Effector memory CD4-positive, alpha-beta T cell (primary cell): ENCODE measurements at places on chromosomes 13 and 19.

- DNase-seq, result no peak
Measured at GRCh38 chr13:51576754-51577153, 7.5 kb upstream of the WDFY2 start.

DNA sequence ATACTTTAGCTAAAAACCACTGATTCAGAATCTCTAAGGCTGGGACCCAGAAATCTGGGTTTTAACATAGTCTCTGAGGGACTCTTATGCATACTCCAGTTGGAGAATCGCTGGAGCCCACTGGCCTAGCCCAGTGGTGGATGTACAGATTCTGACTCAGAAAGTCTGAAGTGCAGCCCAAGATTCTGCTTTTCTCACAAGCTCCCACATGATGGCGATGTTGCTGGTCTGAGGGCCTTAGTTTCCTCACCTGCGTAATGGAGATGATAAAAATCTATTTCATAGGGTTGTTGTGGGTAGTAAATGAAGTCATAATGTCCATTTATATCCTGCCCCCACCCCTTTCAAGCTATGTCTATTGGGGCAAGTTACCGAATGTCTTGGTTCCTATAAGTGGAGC is 7.7 kb upstream of the CDADC1 start:
- DNase-seq, result no peak

- no peak for DNase-seq
Measured at GRCh38 chr19:33302974-33303790, 848 bp upstream of the CEBPA start.

DNA sequence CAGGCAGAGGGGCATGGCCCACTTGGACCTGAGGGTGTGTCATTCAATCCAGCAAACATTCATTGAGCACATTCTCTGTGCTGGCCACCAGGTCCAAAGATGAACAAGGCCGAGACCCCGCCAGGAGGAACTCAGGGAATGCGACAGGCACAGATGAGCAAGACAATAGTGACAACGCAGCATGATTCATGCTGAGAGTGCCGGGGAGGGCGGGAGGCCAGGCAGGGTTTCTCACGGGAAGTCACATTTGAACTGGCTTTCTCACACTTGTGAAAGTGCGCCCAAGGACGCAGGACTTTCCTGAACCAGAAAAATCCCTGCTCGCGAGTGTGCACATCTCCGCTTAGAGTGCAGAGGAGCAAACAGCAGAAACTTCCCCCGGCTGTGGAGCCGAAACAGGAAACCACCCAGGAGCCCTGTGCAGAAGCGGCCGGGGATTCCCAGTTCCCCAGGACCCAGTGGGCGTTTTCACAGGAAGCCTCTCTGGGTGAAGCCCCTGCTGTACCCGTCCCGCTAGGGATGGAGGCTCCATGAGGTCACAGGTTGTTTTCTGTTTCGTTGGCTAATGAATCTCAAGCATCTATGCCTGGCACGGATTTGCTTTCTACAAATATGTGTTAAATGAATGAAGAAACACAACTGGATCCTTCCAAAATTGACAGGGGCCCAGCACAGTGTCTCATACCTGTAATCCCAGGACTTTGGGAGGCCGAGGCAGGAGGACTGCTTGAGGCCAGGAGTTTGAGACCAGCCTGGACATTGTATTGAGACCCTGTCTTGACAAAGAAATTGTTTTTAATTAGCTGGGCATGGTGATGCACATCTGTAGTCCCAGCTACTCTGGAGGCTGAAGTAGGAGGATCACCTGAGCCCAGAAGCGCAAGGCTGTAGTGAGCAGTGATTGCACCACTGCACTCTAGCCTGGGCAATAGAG is 68.4 kb upstream of the TM9SF2 start:
- peak; percentile 91 for DNase-seq

- DNase-seq, result peak; percentile 41
Measured at GRCh38 chr19:2476451-2477140, 669 bp downstream of the GADD45B start.

DNA sequence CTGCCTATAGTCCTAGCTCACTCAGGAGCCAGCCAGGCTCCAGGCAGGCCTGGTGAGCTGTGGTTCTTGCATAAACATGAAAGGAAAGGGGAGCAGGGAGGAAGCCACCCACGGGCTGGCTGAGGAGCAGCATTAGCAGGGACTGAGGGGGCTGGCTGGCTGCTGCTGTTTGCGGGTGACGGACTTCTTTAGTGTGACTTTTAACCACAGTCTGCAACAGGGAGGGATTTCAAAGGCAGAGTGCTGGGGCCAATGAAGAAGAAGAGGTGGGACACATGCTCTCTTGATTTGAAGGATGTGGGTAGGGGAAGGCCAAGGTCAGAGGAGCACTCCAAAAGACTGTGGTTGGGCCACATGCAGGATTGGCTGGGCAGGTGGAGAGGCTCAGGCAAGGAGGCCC is 223.0 kb downstream of the DNAJC15 start:
- DNase-seq, result no peak

DNA sequence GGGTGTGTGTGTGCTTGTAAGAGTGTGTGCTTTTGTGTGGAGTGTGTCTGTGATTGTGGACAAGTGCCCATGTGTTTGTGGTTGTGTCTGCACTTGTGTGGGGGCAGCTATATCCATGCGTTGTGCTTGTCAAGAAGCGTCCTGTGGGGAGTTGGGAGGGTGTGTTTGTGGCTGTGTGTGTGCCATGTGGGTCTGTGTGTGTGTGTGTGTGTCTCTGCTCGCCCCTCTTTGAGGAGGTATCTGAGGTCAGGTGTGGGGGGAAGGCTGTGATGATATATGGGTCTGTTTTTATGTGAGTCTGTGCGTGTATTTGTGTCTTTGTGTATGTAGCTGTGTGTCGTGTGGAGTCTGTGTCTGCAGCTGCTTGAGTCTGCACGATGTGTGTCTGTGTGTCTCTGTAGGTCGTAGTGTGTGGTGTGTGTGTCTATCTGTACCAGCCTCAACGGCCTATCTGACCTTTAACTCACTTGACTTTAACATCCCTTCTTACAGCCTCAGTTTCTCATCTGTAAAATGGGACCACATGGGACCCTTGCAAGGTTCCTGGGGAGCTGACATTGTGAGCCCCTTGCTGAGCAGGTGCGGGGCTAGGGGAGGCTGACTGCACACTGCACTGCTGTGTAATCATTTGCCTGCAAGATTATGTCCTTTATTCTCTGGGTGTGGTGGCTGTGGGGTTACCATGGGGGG is 4.0 kb upstream of the NFIC start:
- no peak for DNase-seq

DNA sequence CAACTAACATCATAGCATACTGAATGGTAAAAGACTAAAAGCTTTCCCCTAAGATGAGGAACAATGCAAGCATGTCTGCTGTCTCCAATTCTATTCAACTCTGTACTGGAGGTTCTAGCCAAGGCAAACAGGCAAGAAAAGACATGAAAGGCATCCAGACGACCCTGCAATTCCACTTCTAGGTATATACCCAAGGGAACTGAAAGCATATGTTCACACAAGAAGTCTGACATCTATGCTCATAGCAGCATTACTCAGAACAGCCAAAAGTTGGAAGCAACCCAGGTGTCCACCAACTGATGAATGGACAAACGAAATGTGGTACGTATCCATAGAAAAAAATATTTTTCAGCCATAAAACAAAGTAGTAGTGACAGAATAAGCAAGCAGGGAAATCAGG is 39.1 kb downstream of the PEPD start:
- no peak for DNase-seq

GRCh38 chr13:112719016-112719415 is 29.2 kb downstream of the ATP11A start:
- DNase-seq, result no peak

DNA sequence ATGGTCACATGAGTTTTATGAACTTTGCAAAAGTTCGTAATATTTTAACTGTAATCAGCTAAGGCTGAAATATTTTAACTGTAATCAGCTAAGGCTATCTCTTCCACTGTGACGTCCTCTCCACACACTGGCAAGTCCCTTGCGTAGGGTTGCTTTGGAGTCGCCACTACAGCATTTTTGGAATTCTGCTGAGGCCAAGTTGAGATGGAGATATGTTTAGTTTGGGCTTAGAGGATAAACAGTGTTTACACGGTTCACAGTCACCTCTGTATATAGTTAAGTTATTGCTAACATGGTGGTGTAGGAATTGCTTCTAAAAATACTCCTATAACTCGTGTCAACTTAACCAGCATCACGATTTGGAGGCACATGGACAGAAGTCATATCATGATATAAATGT is 143.6 kb upstream of the SERP2 start:
- no peak for DNase-seq

- no peak for DNase-seq
Measured at GRCh38 chr13:106034201-106034600, 501.3 kb downstream of the EFNB2 start.

DNA sequence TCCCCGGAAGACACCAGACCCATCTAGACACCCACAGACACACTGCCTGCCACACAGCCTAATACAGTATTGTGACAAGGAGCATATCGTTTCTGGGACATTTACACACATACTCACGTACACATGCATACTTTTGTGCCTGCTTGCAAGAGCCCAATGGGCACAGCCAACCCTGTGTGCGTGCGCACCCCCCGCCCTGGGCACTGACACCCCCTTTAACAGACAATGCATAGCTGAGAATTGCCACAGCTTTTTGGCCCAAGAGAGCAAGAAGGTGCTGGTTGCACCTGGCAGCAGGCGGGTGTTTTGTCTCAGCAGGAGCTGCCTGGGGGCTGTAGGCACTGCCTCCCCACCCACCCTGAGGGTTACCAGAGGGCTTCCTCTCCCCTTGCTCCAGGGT is 1.7 kb upstream of the NFIX start:
- no peak for DNase-seq

GRCh38 chr19:46469541-46470185 is 1.7 kb downstream of the PNMA8A start:
- no peak for DNase-seq

DNA sequence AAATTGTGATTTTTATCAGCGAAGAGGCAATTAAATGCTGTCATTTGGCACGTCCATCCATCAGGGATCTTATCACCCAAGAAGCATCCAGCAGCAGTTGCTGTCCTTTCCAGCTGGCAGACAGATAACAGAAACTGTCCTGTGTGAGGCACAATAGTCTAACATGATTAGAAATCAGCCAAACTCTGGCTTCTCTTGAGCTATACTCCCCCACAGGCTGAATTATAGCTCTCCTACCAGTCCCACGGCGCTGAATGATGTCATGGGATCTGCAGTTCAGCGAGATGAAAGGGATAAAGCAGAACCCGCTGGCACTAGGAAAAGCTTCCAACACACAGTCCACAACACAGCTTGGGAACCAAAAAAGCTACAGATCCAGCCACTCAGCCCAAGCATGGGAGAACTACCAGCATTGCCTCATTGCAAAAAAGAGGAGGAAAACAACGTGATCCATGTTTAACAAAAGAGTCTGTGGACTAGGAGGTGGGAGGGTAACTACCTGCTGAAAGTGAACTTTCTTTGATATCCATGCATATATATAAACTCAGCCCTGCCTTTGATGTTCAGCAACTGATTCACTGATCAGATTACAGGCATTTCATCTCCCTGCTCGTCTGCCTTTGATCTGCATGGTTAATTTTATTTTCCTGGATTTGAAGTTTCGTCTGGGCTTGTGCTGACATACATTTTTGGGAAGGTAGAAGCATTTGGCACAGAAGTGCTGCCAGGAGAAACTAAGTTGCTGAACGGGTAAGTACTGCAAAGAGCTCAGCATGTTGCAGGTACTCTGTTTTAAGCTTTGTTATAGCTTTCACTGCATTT is at the start of gene TNFRSF19:
TSS of gene TNFRSF19 (plus strand) at position 314 of the 822 bp plus-strand sequence. CDS start 19,772 bp downstream, outside the sequence.
- DNase-seq, result no peak

GRCh38 chr19:4181053-4181508 is 1.3 kb downstream of the SIRT6 start:
- no peak for DNase-seq

- no peak for DNase-seq
Measured at GRCh38 chr19:30006207-30006606, 64.2 kb downstream of the URI1 start.

GRCh38 chr19:50893047-50893736 is 18.0 kb downstream of the KLK4 start:
- no peak for DNase-seq

DNA sequence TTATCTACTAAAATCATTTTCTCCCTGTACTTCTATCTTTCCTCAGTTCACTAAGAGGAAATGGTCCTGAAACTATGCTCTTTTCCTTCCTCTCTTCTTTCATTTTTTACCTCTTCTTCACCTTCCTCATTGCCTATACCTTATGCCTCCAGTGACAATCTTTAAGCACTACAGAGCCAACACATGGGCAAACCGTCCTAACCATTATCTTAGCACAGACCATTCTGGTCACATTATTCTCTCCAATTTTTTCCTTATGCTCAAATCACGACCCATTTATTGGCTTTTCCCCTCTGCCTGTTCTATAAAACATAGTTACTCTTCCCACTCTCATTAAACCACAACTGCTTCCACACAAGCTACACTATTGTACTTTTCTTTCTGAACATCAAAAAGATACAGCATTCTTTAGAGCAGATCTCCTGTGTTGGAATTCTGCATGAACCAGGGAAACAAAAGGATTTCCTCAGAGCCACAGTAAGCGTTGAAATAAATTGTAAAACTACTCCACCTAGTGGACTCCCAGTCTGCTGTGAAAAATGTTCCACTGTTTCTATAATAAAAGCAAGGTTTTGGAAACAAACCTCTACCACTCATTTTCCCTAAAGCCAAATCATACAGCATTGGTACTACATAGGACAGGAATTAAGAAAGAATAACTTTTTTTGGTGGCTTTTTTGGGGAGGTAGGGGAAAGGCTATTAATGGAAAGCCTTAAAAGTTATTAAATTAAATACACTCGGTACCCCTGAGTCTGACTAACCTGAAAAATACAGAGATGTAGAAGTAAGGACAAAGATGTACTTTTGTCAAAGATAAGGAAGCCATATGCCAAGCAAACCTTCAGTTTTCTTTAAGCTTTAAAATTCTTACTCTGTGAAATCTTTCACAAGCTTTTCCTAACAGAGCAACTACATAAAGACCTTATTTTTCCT is 19.5 kb downstream of the NUFIP1 start:
- DNase-seq, result no peak
